ENCODE measurements at places on chromosomes 13 and 19. TPM values are rescaled to one million over a fixed set of nuclear protein-coding genes. Genes with fewer than 3 reads are reported as not detected.

The ELANE gene
- not detected for total RNA-seq

The PSG2 gene
- not detected for total RNA-seq

The COL4A1 gene
- total RNA-seq, result 362 TPM

The CD33 gene
- not detected for total RNA-seq

The CNN2 gene
- total RNA-seq, result 493 TPM

The PRR36 gene
- 25.1 TPM for total RNA-seq

The CEACAM21 gene
- total RNA-seq, result not detected

- H3K27ac ChIP-seq, result no peak overlapping the region
- no peaks in the 10 kb centered on the region for H3K4me1 ChIP-seq
- H3K4me3 ChIP-seq, result no peak overlapping the region
- peaks cover 52% of the 10 kb centered on the region for H3K36me3 ChIP-seq
- H3K27me3 ChIP-seq, result no peaks in the 10 kb centered on the region
Measured at GRCh38 chr19:16849168-16849567, 20.0 kb downstream of the SIN3B start.

GRCh38 chr19:56567274-56568120, at the start of gene ZNF470:
Gene ZNF470 (plus strand): TSS chr19:56567468. CDS start chr19:56570312, 2,844 bp downstream.
- H3K4me3 ChIP-seq, result peak within 1 kb of the TSS; percentile 91
- H3K4me1 ChIP-seq, result peaks cover 8% of the 10 kb centered on the region
- no peaks in the 10 kb centered on the region for H3K27me3 ChIP-seq
- peak; percentile 89 for DNase-seq
- H3K27ac ChIP-seq, result peak within 1 kb of the TSS; percentile 90

DNA sequence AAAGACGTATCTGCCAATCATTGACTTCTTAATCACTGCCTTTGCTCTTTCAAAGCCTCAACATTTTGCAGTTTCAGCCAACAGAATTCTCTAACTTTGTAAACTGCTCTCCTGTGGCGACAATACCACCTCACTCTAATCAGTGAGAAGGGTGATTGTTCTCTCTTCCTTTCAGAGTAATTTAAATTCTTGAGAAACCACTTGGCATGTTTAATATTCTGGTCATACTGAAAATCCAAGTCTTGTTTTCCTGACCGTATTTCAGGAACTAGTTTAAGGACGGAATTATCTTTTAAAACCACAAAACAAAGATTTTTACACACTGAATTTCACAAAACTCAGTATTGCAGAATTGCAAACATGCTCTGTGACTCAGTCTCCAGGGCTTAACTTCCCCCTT, 5.2 kb upstream of the CDC16 start:
- H3K4me3 ChIP-seq, result no peak overlapping the region
- peaks cover 50% of the 10 kb centered on the region for H3K27me3 ChIP-seq
- H3K27ac ChIP-seq, result no peak overlapping the region

DNA sequence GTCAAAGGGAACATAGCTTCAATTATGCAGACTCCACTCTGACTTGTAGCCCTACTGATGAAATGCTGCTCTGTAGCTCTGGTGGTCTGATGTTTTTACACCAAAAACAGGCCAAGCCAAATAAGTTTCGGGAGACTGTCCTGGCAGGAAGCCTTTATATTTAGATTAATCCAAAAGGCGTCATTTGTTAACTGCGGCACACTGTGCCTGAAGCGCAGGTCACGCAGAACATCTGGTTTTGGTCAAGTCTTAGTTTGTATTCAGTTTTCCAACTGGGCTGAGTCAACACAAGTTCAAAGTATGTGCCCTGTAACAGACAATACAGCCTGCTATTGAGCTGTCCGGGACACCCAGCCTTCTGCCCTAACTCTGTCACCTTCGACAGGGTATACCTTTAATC, 154.6 kb upstream of the IPO5 start:
- peaks cover 2% of the 10 kb centered on the region for H3K27me3 ChIP-seq
- no peak for DNase-seq
- peaks cover 3% of the 10 kb centered on the region for H3K36me3 ChIP-seq
- H3K4me1 ChIP-seq, result no peaks in the 10 kb centered on the region

GRCh38 chr19:50333737-50334617, 4.8 kb upstream of the KCNC3 start:
- H3K27ac ChIP-seq, result peak overlapping the region; percentile 100
- peaks cover 18% of the 10 kb centered on the region for H3K36me3 ChIP-seq
- peaks cover 32% of the 10 kb centered on the region for H3K4me1 ChIP-seq
- peak; percentile 95 for DNase-seq

DNA sequence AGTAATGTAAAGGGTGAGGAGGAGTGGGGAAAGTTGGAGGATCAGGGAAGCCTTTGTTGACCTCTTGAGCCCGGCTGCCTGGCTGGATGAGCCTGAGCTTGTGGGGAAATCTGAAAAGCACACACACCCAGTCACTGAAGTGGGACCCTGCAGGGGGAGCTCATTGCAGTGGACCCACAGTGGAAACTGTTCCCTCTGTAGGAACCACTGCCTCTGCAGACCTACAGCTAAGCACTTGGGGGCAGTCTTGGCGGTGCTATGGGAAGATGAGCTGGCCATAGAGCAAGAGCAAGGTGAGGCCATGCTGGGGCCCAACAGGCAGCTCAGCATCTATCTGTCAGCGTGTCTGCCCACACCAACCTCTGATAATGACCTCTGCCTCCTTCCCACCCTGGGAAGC, 294.8 kb downstream of the TSHZ3 start:
- no peak overlapping the region for H3K4me3 ChIP-seq
- DNase-seq, result no peak
- H3K27me3 ChIP-seq, result peaks cover 7% of the 10 kb centered on the region

- H3K27me3 ChIP-seq, result no peaks in the 10 kb centered on the region
- H3K27ac ChIP-seq, result no peak overlapping the region
- H3K4me1 ChIP-seq, result peaks cover 5% of the 10 kb centered on the region
- no peak overlapping the region for H3K4me3 ChIP-seq
Measured at GRCh38 chr19:55594996-55595545, 4.2 kb downstream of the FIZ1 start.

DNA sequence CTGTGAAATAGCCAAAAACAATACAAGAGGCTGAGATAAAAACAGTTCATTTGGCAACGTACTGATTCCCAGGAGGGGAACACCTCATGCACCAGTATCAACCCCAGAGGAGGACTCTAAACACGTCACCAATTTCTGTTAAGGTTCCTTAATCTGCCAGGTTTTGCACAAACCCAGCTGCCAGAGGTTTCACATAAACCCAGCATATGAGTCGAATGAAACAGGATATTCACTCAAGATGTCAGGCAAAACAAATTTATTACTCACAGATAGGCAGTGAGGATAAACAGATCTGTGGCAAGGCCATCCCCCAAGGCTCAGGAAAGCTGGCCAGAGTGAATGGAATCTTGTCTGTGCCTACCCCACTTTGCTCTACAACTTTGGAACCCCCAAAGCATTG, 210.9 kb downstream of the GPC5 start:
- H3K27ac ChIP-seq, result peak overlapping the region; percentile 27
- DNase-seq, result no peak
- no peaks in the 10 kb centered on the region for H3K27me3 ChIP-seq
- H3K36me3 ChIP-seq, result no peaks in the 10 kb centered on the region

DNA sequence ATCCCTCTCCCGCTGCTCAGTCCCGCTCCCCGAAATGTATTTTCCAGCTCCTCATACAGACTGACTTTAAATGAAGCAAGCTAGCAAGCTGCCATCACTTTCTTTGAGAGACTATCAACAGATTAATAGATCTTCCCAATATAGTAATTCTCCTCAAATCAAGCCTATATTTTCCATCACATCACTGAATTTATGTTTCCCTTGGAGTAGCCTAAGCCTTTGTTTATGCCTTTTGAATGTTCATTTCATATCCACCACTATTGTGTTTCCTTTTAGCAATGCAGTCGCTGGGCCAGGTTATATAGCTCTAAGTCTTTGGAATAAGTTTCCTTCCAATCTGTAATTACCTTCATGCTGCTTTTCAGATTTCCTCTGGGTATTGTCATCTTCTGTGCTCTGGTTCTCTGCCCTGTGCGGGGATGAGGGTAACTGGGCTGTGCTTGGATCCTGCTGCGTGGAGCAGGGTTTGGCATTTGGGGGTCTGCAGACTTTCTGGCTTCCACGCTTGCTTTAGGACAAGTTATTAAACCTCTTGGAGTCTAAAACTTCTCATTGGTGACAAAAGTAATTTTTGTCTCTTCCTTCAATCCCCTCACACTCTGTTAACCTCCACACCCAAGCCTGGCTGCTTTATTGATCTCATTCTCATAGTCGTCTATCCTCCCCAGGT, 256.9 kb downstream of the DLEU7 start:
- no peaks in the 10 kb centered on the region for H3K36me3 ChIP-seq
- no peak for DNase-seq
- no peaks in the 10 kb centered on the region for H3K27me3 ChIP-seq
- peak overlapping the region; percentile 22 for H3K27ac ChIP-seq

- no peak overlapping the region for H3K4me3 ChIP-seq
- no peak for DNase-seq
- no peaks in the 10 kb centered on the region for H3K36me3 ChIP-seq
- H3K4me1 ChIP-seq, result peaks cover 4% of the 10 kb centered on the region
Measured at GRCh38 chr19:1750343-1751021, 2.8 kb upstream of the ONECUT3 start.

- no peak overlapping the region for H3K27ac ChIP-seq
- peaks cover 36% of the 10 kb centered on the region for H3K36me3 ChIP-seq
- H3K4me1 ChIP-seq, result peaks cover 11% of the 10 kb centered on the region
- no peak for DNase-seq
Measured at GRCh38 chr13:94394723-94395122, 84.8 kb downstream of the DCT start.

DNA sequence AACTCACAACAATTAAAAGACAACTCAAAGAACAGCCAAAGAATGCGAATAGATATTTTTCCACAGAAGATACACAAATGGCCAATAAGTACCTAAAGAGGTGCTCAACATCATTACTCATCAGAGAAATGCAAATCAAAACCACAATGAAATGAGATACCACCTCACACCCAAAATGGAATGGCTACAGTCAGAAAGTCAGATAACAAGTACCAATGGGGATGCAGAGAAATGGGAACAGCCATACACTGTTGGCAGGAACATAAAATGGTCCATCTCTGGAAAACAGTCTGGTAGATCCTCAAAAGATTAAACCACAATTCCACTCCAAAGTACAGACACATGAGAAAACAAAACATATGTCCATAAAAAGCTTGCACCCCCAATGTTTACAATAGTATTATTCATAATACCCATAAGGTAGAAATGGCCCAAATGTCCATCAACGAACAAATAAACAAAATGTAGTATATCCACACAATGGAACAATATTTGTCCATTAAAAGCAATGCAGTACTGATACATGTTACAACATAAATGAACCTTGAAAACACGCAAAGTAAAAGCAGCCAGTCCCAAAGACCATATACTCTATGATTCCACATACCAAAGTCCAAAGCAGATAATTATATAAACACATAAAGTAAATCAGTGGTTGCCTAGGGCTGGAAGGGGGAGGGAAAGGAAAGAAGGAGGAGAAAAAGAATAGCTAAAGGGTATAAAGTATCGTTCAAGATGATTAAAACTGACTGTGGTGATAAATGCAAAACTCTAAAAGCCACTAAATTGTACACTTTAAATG, 19.6 kb downstream of the USP12 start:
- peaks cover 19% of the 10 kb centered on the region for H3K36me3 ChIP-seq
- H3K4me3 ChIP-seq, result no peak overlapping the region
- H3K27me3 ChIP-seq, result no peaks in the 10 kb centered on the region
- no peak overlapping the region for H3K27ac ChIP-seq
- DNase-seq, result no peak

GRCh38 chr13:106521095-106521799, 14.2 kb downstream of the EFNB2 start:
- peak overlapping the region; percentile 78 for H3K27ac ChIP-seq
- peaks cover 90% of the 10 kb centered on the region for H3K4me1 ChIP-seq
- no peak for DNase-seq

DNA sequence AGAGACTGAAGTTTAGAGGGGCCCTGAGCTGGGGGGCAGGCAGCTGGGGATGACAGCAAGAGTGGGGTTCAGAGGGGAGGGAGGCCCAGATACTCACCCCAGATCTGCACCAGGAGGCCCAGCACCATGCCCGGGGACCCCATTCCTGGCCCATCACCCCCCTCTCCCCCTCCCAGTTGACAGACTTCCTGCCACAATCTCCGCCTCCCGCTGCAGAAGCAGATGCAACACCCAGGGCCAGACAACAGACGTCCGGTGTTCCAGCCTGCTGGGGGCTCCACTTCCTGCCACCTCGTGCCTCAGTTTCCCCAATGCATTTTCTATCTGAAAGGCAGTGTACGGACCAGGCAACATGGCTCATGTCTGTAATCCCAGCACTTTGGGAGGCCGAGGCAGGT, at the start of gene TMIGD2:
Gene TMIGD2 (minus strand): TSS at position 147 of the 398 bp plus-strand sequence. CDS start 4 bp downstream, at position 143.
- no peak within 1 kb of the TSS for H3K4me3 ChIP-seq
- peaks cover 3% of the 10 kb centered on the region for H3K36me3 ChIP-seq
- no peak for DNase-seq
- H3K27ac ChIP-seq, result no peak within 1 kb of the TSS

DNA sequence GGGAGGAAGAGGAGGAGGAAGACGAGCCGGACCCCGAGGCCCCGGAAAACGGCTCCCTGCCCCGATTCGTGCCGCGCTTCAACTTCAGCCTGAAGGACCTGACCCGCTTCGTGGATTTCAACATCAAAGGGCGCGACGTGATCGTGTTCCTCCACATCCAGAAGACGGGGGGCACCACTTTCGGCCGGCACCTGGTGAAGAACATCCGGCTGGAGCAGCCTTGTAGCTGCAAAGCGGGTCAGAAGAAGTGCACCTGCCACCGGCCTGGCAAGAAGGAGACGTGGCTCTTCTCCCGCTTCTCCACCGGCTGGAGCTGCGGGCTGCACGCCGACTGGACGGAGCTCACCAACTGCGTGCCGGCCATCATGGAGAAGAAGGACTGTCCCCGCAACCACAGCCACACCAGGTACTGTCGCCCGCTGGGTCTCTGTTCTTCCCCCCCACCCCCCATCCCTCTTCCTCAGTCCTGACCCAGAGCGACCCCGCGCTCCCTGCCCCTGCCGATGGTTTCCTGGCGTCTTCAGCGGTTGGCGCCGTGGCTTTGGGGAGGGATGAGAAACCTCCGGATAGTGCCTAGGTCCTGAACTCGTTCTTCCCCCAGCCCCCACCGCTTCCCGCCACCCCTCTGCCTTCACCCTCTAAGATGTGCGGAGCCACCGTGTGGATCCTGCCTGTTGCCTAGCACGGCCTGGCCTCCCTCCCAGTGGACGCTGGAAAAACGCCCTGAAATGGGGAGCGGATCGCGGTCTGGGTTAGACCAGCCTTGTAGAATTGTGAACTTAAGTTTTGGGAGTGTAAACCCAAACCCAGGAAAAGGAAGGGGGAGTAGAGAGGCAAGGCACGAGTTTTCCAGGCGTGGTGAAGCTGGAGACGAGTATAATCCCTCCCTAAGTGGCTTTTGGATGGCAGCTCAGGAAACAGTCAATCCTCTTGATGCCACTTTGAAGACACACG, 1.5 kb downstream of the HS6ST3 start:
- no peak overlapping the region for H3K27ac ChIP-seq
- DNase-seq, result peak; percentile 41
- peaks cover 14% of the 10 kb centered on the region for H3K4me1 ChIP-seq
- peak overlapping the region; percentile 75 for H3K4me3 ChIP-seq
- H3K27me3 ChIP-seq, result peaks cover 79% of the 10 kb centered on the region
- H3K36me3 ChIP-seq, result no peaks in the 10 kb centered on the region
